Left renal pelvis (tissue), 4 donors: ENCODE measurements at places on chromosomes 6 and 20. TPM values are rescaled to one million over a fixed set of nuclear protein-coding genes. Genes with fewer than 3 reads are reported as not detected.

Gene CASP8AP2
- polyA plus RNA-seq, result 24.8 TPM

Gene TFAP2D
- not detected for polyA plus RNA-seq

Gene SEMG2
- polyA plus RNA-seq, result not detected

Gene CRYBG1
- polyA plus RNA-seq, result 33.3 TPM

Gene NHSL1
- 13.6 TPM for polyA plus RNA-seq

- DNase-seq, result no peak
These were observed 709.0 kb downstream of the EPM2A start for GRCh38 chr6:145026267-145026679.

DNA sequence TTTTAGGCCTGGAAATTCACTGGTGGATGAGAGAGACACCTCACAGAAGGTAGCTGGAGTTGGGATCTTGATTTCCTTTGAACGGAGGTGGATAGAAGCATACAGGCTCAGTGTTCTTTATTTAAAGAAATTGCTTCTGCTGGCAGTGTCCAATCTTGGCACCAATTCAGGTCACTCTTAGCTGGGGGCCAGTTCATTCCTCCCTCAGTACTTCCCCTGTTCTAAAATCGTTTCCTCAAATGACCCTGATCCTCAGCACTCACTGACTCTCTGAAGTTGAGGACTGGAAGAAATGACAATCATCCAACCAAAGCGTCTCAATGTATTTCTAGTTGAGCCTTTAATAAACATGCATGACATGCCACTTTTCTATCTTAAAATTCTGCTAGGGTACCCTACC is 472.5 kb upstream of the BTBD3 start:
- no peak for DNase-seq

- DNase-seq, result no peak
These were observed 43.6 kb downstream of the SLC24A3 start for GRCh38 chr20:19256085-19256484.

- DNase-seq, result no peak
These were observed 41.7 kb downstream of the PLAGL1 start for GRCh38 chr6:143966312-143966711.

GRCh38 chr6:33981421-33981820 is 164.5 kb downstream of the GRM4 start:
- DNase-seq, result no peak

DNA sequence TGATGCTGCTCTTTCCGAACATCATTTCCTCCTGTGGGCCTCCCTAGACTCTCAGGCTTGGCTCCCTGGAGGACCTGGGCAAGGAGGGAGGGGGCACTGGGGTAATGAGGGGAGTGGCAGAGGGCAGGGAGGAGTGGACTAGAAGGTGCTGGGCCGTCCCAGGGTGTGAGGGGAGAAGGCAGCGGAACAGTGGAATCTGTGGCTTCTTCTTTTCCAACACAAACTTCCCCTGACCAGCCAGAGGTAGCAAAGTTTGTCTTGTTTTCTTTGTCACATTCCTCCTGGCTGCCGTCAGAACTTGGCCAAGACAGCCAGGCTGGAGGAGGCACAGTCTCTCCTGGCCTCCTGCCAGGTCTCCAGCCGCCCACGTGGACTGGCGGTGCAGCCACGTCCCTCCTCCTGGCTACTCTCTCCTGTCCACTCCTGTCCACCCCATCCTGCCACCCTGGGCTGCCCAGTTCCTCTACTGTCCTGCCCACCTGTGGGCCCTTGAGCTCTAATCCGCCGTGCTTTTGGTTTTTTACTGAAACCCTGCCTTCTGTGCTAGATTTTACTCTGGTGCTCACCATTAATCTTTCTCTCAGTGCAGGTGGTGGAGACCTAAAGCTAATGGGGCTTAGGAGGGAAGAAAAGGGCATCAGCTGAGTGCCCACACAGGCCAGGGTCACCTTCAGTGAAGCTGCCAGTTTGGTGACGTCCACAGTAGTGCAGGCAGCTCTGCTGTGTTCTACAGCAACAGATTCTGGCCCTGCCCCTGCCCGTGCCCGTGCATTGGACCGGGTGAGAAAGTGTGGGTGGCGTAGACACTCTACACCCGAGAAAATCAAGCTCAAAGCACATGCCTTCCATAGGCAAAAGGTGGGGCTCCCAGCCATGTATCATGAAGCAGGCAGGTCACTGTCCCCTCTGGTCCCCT is 2.8 kb upstream of the CDSN start:
- DNase-seq, result no peak

DNA sequence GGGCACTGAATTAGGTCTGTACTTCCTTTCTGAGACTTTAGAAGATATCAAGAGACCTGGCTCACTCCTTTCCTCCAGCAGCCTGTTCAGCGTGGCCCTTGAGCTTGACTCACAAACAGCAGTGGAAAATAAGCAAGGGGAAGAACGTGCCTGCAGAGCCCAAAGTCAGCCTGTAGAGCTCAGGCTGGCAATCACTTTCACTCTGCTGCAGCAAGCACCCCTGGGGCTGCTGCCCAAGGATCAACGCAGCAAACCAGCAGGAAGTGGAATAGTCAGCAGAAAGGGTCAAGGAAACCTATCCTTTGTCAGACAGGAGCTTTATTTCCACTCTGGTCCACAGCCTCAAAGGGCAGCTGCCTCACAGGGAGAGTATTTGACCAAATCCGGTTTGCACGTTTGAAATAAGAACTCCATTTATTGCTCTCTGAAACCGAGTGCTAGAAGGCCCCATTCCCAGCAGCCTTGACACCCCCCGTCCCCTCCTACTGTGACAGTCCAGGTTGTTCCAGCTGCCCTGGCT is 77.4 kb downstream of the PRDM1 start:
- no peak for DNase-seq

DNA sequence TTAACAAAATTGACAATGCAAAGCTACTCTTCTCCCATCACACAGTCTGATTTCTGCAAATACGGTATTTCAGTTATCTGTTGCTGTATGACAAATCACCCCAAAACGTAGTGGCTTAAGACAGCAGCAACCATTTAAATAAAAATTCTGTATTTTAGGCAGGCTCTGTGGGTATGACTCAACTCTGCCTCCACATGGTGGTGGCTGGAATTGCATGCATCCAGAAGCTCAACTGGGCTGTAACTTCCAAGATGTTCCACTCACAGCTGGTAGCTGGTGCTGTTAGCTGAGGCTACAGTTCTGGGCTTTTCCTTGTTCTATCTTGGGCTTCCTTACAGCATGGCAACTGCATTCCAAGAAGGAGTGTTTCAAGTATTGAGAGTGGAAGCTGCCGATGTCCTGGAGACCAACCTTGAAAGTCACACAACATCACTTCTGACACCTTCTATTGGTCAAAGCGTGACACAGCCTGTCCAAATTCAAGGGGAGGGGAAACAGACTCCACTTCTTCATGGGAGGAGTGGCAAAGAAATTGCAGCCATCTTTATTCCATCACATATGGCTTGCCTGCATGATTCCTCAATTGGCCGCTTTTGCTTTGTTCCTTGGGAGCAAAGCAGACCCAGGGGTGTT is 39.7 kb upstream of the TULP1 start:
- DNase-seq, result no peak

DNA sequence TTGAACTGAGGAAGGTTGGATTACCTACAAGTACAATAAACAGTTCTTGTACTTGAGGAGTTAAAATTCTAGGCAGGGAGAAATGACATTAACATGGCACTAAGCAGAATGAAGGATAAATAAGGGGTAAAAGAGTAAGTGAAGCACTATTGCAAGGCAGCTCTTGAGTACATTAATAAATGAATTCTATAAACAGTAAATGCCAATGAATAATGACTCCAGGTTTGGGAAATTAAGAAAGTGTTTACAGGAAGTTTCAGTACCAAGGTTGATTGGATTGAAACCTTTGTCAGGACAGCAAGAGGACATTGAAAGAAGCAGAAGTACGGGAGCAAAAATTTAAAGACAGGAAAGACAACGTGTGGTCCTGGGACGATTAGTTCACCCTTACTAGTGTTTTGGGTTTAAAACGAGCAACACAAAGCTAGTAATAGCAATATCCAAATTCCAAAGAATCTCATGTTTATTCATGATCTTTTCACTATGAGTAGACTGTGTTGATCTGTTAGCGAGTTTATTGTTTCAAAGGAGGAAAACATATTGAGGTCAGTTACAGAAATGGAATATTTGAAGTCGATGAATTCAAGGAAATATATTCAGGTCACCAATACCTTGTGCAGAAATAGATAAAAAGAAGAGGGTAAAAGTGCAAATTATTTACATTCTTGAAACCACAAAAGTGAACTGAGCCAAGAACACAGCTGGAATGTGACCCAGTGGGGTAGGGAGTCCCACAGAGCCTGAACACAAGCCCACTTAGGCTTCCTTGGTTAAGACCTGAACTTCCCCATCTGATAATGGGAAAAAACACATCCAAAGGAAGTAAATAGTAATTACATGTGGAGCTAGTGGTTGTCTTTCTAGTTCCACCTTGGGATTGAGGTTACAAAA is 80.8 kb downstream of the MKKS start:
- DNase-seq, result no peak

DNA sequence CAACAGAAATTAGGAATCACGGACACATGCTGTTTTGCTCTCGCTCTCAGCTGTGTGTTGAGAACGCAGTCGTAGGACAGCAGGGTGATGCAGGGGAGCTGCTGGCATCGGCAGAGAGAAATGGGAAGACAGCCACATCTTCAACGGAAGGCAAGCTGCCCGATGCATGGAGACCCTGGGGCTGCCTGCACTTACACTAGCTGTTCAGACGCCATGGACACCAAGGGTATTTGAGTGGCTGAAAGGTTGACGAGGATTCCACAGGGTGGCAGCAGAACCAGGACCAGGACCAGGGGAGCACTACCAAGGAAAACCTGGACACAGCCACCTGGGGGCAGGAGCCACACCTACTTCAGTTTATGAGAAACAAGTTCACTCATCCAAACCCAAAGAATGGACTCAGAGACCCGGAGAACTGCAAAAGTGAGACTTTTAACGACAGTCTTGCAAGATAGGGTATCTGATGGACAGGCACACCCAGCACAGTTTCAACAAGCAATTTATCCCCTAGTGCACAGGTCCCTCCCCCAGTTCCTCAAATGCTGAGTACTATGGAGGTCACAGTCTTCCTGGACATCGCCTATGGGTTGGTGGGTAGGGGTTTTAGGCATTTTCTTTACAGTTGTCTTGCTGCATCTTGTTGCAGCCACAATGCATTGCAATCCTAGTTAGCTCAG is 56.3 kb upstream of the ENTPD6 start:
- no peak for DNase-seq

DNA sequence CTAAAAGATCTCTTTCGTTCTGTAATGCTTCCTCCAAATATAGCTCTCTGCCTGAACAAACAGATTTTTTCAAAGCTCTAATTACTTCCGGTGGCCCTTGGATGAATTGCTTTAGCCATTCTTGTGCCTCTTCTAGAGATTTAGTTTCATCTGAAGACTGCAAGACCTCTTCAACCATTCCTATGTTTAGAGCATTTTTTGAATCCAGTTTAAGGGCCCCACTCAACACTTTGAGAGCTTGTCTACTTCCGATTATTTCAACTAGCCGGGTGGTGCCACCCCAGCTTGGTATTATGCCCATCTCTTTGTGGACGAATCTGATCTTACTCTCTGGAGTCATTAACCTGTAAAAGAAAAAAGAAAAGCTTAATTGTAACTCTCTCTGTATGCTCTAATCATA is 23.3 kb downstream of the RNF146 start:
- DNase-seq, result no peak

GRCh38 chr6:108793516-108794251 is 54.5 kb upstream of the ARMC2 start:
- DNase-seq, result no peak

- no peak for DNase-seq
These were observed 1.4 kb upstream of the SLCO4A1 start for GRCh38 chr20:62640870-62641269.

DNA sequence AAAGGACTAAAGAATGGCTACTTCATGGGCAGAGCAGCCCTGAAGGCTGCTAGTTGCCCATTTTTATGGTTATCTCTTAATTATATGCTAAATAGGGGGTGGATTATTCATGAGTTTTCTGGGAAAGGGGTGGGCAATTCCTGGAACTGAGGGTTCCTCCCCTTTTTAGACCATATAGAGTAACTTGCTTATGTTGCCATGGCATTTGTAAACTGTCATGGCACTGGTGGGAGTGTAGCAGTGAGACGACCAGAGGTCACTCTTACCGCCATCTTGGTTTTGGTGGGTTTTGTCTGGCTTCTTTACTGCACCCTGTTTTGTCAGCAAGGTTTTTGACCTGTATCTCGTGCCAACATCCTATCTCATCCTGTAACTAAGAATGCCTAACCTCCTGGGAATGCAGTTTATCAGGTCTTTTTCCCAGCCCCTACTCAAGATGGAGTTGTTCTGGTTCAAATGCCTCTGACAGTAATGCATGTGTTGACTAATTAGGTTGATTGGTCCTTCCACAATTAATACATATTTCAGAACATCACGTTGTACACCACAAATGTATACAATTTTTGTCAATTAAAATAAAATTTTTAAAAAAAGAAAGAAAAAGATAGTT is 139.5 kb downstream of the PDE7B start:
- no peak for DNase-seq

DNA sequence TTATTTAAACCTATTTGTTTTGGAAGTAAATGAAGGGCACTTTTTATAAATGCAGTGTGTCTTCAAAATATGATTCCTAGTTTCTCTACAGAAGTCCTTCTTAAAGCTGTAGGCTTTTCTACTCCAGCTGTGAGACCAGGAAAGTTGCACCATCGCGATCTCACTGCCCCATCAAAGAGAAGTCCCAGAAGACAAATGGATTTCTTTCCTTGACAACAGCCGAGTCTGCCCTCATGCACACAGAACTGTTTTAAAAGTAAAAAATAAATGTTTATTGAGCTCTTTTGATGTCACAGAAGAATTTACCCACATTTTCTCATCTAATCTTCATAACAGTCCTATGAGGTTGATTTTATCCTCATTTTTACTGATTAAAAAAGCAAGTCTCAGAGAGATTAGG is 324.4 kb upstream of the NT5E start:
- DNase-seq, result no peak
